ENCODE measurements at places on chromosomes 12 and 14. TPM values are rescaled to one million over a fixed set of nuclear protein-coding genes. Genes with fewer than 3 reads are reported as not detected.

KRT3 gene
- not detected for total RNA-seq

MYF5 gene
- total RNA-seq: not detected

MANSC1 gene
- 19.8 TPM for total RNA-seq

CARMIL3 gene
- 0.58 TPM for total RNA-seq

LALBA gene
- total RNA-seq: not detected

PTHLH gene
- 8.3 TPM for total RNA-seq

NINJ2 gene
- 6.2 TPM for total RNA-seq

ARID4A gene
- 38.4 TPM for total RNA-seq

EFCAB11 gene
- total RNA-seq: 7.4 TPM

AEBP2 gene
- total RNA-seq: 57.7 TPM

ENDOU gene
- 0.40 TPM for total RNA-seq

PLBD1 gene
- 17.1 TPM for total RNA-seq

OR11H7 gene
- total RNA-seq: not detected

GRCh38 chr12:96386794-96387193 lies 13.4 kb downstream of the CDK17 start:
- no peak for DNase-seq

GRCh38 chr12:44876544-44877410 lies 662 bp upstream of the NELL2 start:
- no peak for DNase-seq

GRCh38 chr14:100241279-100241678 lies 2.3 kb downstream of the YY1 start:
- no peak for DNase-seq

DNA sequence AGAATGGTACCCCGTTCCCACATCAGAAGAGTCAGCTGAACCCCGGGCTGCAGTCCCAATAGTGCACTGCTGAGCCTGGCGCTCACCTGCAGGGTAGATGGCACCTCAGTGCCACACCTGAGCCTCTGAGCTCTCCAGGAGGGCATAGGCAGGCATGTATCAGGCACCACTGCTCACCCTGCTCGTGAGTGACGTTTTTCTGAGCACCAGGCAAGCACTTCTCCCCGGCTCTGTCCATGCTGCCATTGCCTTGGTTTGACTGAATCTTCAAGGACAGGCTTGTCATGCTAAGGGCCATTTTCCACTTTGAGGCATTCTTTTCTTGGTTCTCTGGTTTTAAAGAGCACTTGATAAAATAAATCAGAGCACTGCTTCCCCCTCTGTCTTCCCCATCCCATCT lies 161.6 kb upstream of the PRMT8 start:
- DNase-seq: no peak

DNA sequence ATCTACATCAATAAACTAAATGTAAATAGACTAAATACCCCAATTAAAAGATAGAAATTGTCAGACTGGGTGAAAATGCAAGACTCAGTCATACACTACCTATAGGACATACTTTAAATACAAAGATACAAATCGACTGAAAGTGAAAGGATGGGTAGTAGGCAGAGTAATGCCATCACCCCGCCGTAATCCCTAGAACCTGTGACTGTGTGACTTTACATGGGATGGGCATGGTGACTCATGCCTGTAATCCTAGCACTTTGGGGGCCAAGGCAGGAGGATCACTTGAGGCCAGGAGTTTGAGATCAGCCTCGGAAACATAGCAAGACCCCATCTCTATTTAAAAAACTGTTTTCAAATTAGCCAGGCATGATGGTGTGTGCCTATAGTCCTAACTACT lies 2.6 kb upstream of the EVL start:
- DNase-seq: no peak

GRCh38 chr12:76649099-76649498 lies 89.5 kb upstream of the OSBPL8 start:
- no peak for DNase-seq

DNA sequence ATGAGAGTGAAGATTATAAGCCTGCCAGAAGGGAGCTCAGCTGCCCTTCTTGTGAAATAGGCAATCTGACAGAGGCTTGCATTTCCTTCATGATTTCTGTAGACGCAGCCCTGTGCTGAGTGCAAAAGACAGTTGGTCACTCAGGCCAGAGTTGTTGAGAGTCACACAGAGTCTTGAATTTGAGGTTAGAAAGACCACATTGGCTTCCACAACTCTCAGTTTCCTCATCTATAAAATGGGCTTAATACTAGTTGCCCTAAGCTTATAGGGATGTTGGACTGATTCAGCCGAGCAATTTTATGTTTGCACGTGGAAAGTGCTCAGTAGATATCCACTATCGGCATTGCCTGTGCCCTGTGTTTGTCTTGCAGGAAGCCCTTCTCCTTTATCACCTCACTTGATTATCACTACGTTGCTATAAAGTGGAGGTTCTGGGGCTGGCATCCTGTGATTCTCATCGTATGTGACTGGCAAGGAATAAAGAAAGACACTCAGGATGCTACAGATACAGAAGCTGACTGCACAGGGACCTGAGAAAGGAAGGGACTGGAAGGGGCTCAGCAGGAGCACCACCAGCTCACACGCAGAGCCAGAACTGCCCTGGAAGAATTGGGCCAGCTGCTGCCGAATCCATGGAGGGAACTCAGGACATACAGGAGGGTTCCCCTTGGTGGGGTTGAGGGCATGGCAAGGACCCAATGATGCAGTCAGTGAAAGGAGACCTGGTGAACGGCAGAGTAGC lies 19.8 kb upstream of the SERPINA4 start:
- DNase-seq: no peak

DNA sequence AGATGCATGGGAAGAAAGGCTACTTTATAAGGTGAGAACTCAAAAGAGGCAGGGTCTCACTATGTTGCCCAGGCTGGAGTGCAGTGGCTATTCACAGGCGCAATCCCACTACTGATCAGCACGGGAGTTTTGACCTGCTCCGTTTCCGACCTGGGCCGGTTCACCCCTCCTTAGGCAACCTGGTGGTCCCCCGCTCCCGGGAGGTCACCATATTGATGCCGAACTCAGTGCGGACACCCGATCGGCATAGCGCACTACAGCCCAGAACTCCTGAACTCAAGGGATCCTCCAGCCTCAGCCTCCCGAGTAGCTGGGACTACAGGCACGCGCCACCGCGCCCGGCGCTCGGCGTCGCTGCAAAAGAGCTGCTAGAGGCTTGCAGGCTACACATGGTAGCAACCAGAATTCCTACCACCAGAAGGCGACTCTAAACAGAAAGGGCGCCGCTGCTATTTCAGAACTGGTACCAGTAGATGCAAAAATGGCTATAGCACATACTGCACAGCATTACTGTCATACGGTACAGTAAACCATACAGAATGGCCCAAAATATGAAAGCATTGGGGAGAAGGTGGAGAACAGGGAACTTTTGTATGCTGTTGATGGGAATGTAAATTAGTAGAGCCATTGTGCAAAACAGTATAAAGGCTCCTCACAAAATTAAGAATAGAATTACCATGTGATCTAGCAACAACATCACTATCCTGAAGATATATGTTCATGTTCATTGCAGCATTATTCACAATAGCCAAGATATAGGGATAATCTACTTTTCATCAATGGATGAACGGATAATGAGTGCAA lies 1.2 kb upstream of the NEMF start:
- peak; percentile 71 for DNase-seq

DNA sequence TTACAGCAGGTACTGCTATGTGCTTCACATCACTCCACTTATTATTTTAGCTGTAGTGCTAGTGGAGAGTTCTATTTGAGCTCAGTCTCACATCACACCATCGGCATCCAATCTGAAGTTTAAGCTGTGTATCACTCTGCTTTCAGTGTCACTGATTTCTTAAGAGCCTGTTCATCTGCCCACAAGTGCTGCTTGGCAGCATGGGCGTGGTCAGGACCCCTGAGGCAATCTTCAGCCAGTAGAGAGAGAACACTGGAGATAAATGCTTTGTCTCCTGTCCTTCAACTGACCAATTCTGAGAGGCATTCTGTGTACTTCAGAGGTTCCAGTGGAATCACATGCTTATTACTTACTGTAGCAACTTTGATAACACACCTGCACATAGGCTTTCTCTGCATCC lies 728.8 kb downstream of the RPS29 start:
- no peak for DNase-seq

DNA sequence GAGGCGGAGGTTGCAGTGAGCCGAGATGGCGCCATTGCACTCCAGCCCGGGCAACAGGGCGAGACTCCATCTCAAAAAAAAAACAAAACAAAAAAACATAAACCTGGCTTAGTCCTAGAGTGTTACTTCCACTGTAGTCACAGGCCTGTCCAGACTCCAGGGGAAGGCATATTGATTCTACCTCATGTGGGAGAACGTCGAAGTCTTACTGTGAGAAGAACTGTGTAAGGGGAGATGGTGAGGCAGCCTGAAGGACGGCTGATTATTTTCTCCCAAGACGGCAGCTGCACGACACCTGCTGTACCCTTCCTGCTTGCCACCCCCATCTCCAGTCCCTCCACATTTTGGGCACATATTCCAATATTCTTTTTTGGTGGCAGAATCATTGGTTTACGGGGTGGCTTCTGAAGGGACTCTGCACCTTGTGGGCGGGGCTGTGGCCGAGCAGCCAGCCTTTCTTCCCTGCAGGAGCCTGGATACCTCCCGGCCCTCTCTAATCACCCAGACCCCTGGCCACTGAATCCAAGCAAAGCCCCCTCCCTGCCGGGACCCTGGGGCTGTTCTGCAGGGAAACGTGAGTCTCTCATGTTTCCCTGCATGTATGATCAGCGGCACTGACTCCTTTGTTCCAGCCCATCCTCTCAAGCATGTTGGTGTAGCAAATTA lies 12.2 kb upstream of the KLC1 start:
- no peak for DNase-seq

DNA sequence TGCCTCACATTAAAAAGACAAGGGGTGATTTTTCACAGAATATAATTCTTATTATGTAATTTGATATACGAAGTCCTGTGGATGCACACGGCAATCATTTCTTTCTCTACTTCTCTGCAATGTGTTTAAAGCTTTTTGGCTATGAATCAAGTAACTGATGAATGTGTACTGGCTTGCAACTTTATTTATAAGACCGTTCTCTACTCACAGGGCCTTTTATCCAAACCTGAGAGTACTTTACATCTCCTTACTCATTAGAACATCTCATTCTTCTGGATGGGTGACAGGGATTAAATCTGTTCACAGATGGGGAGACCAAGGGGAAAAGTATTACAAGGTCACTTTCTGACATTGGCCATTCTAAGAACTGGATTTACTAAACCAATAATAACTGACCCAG lies 215.8 kb upstream of the DIO2 start:
- no peak for DNase-seq

GRCh38 chr14:82029038-82029437 lies 495.4 kb upstream of the SEL1L start:
- DNase-seq: no peak

GRCh38 chr12:114442578-114442977 lies 36.6 kb upstream of the TBX5 start:
- DNase-seq: no peak

- no peak for DNase-seq
Observed at GRCh38 chr12:89695100-89695499, 13.5 kb downstream of the ATP2B1 start.

- DNase-seq: no peak
Observed at GRCh38 chr12:63276537-63277365, 125.8 kb upstream of the AVPR1A start.

All from sciatic nerve (tissue), 2 donors.